ENCODE measurements at places on chromosomes 3 and 15. TPM values are rescaled to one million over a fixed set of nuclear protein-coding genes. Genes with fewer than 3 reads are reported as not detected.

Gene SLC22A13
- total RNA-seq = 0.12 TPM

Gene SLC9C1
- not detected for total RNA-seq

Gene MYL3
- total RNA-seq = not detected

Gene GCNT3
- total RNA-seq = not detected

Gene STARD5
- total RNA-seq = 7.3 TPM

Gene CCDC191
- total RNA-seq = 3.5 TPM

Gene MST1R
- 0.39 TPM for total RNA-seq

Gene CDCP1
- 0.53 TPM for total RNA-seq

Gene REC114
- not detected for total RNA-seq

Gene CPB1
- not detected for total RNA-seq

Gene CADM2
- not detected for total RNA-seq

Gene MAPKAPK3
- 186 TPM for total RNA-seq

Gene SLC12A1
- total RNA-seq = not detected

Gene NOX5
- total RNA-seq = not detected

Gene ARMC8
- total RNA-seq = 39.6 TPM

Gene SCAMP5
- 0.19 TPM for total RNA-seq

Gene SERINC4
- 0.15 TPM for total RNA-seq

Data from activated CD4-positive, alpha-beta memory T cell treated with anti-CD3 and anti-CD28 coated beads for 36 hours (primary cell).